ENCODE measurements at places on chromosomes 5 and 9.

DNA sequence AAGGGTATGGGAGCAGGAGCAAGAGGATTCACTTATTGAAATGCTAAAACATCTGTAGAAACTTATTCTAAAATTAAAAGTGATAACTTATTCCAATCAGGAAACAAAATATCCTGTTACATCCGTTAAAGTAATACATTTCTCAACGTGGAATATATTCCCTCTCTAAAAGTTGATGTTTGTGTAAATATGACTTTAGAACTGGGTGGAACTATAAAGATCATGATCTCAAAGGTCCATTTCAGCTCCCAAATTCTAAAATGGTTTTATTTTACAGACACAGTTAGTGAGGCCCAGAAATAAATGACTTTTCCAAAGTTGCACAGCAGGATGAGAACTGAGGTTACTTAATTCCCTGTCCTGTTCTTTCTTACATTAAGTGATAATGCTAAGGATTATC is 21.1 kb downstream of the ISOC1 start:
- DNase-seq = no peak

GRCh38 chr5:35185518-35185917 is 44.8 kb downstream of the PRLR start:
- DNase-seq = no peak

GRCh38 chr5:158155067-158155466 is 296.1 kb upstream of the CLINT1 start:
- no peak for DNase-seq

- DNase-seq = no peak
Measured at GRCh38 chr5:159411115-159411514, 80.8 kb upstream of the IL12B start.

DNA sequence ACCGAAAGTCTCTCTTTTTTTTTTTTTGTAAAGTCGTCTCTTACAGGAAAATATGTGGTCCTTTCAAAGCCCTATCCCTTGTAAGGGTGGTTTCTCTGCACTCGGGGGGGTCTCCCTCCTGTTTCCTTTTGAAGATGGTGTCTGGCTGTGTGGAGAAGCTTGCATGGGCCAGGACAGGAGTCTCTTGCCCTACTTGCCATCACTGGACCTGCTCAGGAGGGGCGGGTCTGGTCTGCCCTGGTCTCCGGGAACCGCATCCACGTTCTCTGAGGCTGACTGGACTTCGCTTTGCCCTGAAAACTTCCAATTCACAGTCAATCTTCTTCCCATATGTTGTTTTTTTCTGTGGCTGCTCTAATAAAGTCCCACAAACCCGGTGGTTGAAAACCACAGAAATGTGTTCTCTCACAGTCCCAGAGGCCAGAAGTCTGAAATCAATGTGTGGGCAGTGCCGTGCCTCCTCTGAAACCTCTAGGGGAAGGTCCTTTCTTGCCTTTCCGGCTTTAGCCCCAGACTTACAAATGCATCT is 92.9 kb upstream of the IER5L start:
- no peak for DNase-seq

GRCh38 chr5:116645627-116646026 is 71.0 kb upstream of the SEMA6A start:
- DNase-seq = no peak

DNA sequence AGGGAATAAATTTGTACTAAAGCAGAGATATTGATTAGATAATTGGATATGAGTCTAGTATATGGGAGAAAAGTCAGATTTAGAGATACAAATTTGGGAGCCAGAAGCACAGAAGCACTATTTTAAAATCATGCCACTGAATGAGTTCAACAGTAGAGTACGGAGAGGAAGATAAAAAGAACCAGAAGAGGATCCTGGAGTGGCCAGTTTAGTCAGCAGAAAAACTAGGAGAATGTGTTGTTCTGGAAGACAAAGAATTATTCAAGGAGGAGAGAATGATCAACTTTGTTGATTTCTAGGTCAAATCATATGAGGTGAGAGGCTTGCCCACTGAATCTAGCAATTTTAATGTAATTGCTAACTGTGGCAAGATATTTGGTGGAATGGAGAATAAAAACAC is 67.0 kb downstream of the NIPBL start:
- DNase-seq = no peak

- DNase-seq = no peak
Measured at GRCh38 chr9:3516667-3517330, 9.0 kb downstream of the RFX3 start.

DNA sequence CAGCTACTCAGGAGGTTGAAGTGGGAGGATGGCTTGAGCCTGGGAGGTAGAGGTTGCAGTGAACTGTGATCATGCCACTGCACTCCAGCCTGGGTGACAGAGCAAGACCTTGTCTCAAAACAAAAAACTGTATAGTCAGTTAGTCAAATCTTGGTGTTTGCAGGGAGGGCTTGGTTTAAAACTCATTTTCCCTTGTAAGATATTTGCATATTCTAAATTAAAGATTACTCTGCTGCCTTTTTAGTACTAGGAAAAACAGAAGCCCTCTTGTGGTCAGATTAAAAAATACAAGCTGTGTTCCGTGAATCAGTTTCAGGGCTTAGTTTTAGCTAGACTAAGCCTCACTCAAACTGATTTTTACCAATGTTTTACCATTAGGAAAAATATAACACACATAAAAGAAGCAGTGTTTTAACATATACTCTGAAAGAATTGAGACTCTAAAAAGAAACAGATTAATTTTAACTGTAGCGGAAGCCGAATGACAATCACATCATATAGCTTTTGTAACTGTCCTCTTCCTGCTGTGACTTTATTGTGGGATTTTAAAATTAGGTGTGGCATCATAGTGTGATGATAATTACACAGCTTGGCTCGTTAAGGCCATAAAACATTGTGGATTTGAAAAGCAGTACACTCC is 84.9 kb upstream of the BASP1 start:
- DNase-seq = no peak

- DNase-seq = no peak
Measured at GRCh38 chr5:56696900-56697299, 118.4 kb upstream of the MAP3K1 start.

DNA sequence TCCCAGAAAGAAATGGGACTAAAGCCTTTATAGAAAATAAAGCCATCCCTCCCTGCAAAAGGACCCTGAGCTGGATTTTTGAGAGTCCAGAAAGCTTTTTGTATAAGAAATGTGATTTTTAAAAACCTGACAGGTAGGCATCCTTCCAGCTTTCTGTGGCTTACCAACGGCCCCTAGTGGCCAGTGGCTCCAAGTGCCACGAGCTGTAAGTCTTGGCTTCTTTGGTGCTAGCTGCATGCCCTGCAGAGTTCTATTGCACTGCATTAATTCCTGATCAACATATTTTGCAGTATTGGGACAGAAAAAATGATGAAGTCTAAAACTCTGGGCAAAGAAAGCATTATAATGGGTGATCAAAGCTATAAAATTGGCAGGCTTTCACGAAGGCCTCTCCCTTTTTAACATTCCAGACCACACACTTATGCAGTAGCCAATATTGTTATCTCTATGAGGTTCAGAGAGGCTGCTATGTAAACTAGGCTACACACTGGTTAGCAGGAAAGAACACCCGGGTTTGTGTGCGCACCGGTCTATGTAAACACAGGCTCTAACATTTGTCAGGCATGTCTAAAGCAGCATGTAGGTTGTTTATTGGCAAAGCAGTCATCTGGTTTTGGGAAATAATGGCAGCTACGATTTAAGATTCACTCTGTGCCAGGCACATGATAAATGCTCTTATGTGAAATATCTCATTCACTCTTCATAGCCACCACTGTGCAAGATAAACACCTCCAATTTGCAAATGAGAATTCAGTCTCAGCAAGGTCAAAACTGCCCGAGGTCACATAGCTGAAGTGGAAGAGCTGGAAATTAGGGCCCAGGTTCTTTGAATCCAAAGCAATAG is 55.2 kb downstream of the NMUR2 start:
- DNase-seq = no peak

GRCh38 chr5:135543485-135544304 is 7.9 kb upstream of the NEUROG1 start:
- DNase-seq = no peak

DNA sequence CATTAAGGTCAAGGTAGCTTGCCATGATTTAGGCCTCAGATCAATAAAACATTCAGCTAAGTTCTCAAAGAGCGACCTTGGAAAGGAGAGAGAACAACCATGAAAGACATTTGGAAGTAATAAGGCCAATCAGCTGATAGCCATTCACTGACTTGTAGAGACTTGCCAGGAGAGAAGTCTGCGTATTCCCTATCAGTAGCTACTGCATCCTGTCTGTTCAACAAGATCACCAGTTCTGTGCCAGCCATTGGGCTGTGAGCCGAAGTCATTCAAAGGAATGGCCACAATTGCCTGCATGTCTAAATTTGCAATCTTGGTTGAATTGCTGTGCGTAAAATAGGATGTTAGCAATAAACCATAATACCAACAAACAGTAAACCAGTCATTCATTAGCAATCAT is 219.8 kb downstream of the FBXL7 start:
- no peak for DNase-seq

DNA sequence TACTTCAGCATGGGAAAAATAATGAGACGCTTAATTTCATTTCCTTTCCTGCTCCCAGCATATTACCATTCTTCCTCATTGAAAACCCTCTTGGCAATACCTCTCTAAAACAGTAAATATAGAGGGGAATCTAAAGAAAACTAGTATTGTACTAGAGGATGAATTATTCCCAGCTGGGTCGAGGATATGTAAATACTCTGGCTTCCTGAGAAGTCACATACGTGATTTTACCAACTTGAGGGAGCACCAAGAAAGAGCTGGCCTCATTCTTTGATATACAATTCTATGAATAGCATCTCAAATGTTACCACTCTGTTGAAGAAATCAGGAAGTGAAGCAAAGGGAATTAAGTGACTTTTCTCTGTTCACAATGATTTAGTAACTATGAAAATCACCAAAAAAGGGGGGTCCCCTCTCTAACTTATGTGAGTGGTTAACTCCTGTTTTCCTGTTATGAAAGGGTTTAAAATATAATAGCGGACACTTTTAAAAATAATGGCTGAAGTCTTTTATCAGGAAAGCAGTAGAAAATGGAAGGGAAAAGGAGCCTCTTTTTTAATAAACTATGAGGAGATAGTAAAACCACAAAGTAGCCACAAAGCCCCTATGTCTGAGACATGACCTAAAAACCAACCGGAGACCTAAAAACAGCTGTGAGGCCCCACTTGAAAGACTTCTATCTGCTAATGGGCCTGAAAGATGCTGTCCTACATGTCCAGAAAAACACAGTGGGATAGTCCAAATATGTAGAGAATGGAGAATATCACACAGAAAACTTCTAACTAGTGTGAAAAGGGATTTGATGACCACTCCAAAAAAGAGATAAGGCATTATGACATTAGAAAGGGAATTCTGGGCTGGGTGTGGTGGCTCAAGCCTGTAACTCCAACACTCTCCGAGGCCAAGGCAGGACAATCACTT is 42.6 kb downstream of the LPAR1 start:
- DNase-seq = no peak

GRCh38 chr9:1875921-1876448 is 139.2 kb upstream of the SMARCA2 start:
- peak; percentile 44 for DNase-seq

- DNase-seq = no peak
Measured at GRCh38 chr9:21252721-21253547, 13.1 kb upstream of the IFNA14 start.

GRCh38 chr9:136365775-136366222 is 2.3 kb upstream of the DNLZ start:
- DNase-seq = no peak

GRCh38 chr5:100706776-100707175 is 171.6 kb downstream of the FAM174A start:
- no peak for DNase-seq

- no peak for DNase-seq
Measured at GRCh38 chr5:37940931-37941623, 101.2 kb upstream of the GDNF start.

- no peak for DNase-seq
Measured at GRCh38 chr5:1794901-1795290, 4.7 kb downstream of the MRPL36 start.

GRCh38 chr5:140242890-140243585 is 59.9 kb downstream of the PFDN1 start:
- DNase-seq = no peak

DNA sequence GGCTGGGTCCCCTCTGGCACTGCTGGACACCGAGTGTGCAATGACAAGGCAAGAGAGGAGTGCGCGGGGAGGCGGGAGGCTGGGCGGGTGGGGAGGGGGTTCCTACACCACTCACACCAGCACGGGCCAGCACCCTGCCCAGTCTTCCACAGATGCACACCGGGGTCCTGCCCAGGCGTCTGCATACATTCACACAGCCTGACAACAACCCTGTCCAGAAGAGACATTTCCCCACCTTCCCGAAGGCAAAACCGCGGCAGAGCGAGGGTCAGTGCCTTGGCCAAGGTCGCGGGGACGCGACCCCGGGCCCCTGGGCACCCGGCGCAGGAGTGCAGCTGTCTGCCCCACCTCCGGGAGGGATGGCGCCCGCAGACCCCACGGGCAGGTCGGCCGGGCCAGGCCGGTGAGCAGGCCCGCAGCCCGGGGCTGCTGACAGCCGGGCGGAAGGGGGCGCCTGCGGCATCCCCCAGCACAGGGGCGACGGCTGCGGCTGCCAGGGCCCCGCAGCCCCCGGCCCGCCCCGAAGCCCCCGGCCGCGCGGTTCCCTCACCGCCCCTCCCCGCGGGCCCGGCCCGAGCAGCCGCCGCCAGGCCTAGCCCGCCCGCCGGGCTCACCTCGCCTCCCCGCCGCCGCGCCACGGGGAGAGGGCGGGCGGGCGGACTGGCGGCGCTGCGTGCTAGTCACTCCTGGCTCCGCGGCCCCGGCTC is 496 bp downstream of the MAPK9 start:
- DNase-seq = no peak

GRCh38 chr9:91783876-91784672 is 166.0 kb downstream of the ROR2 start:
- no peak for DNase-seq

- no peak for DNase-seq
Measured at GRCh38 chr5:149724884-149725283, 5.2 kb upstream of the PPARGC1B start.

- no peak for DNase-seq
Measured at GRCh38 chr9:81759680-81760215, 70.4 kb upstream of the TLE1 start.

- no peak for DNase-seq
Measured at GRCh38 chr9:114487607-114488300, 17.5 kb downstream of the WHRN start.

DNA sequence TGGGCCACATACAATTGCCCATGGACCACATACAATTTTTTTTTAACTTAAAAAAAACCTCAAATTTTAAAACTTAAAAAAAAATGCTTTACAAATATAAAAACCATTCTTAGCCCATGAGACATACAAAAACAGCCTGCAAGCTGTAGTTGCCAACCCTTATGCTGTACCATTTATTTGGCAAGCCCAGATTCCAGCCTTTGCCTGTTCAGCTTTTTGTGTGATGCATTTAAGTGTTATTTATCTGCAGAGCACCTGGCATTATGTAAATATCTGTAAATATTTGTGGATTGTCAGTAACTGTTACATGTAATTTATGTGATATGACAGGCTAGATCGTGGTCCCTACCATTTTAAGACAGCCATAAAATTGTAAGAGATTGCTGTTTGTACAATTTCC is 32.6 kb downstream of the HEXB start:
- no peak for DNase-seq

- no peak for DNase-seq
Measured at GRCh38 chr5:59037941-59038797, 455.3 kb downstream of the RAB3C start.
